DMS79 treated with DMSO at 0.1 percent for 48 hours (cell line): ENCODE measurements at places on chromosomes 7 and 10.

- no peak for DNase-seq
Measured at GRCh38 chr7:4486907-4487306, 195.2 kb upstream of the FOXK1 start.

- no peak for DNase-seq
Measured at GRCh38 chr7:15963206-15963605, 276.7 kb upstream of the MEOX2 start.

DNA sequence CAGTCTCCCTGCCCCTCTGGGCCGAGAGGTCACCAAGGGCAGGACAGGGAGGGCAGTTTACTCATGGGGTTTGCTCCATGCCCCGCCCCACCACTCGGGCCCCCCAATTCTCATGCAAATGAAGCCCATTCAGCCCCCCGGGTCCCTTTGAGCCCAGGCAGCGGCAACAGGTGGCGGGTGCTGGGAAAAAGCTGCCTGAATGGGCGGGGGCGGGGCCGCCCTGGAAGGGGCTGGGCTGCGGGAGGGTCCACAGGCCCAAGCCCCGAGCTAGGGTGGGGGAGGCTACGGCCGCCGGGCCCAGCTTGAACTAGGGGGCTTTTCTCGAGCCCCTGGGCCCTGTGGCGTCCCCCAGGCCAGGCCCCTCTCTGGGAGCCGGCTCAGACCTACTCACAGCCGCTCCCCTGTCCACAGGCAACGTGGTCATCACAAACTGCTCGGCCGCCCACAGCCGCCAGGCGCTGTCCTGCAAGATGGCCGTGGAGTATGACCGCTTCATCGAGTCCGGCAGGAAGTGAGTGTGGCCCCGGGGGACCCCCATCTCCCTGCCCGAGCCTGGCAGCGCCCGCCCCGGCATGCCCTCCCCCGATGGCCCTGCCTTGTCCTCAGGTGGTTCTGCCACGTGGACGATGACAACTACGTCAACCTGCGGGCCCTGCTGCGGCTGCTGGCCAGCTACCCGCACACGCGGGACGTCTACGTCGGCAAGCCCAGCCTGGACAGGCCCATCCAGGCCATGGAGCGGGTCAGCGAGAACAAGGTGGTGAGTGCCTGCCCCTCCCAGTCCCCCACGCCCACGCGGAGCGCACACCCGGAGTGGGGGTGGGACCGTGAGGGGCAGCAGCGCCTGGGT, 5.5 kb downstream of the LFNG start:
- DNase-seq: no peak

DNA sequence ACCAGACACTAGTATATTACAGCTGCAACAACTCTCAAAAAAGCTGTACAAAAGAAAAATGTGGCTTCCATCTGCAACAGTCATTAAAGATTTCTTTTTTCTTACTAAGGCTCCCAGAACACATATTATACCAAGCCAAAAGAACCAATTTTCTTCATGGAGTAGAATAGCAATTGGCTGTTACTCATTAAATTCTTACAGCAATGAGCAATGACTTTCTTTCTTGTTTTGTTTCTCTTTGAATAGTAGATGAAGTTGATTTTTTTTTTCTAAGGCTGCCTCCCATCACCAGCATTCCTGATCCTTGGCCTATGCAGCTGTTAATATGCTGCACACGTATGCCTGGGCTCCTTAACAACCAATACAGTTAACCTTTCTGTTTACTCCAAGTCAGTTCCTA, 36.6 kb upstream of the SPOCK2 start:
- DNase-seq: no peak

DNA sequence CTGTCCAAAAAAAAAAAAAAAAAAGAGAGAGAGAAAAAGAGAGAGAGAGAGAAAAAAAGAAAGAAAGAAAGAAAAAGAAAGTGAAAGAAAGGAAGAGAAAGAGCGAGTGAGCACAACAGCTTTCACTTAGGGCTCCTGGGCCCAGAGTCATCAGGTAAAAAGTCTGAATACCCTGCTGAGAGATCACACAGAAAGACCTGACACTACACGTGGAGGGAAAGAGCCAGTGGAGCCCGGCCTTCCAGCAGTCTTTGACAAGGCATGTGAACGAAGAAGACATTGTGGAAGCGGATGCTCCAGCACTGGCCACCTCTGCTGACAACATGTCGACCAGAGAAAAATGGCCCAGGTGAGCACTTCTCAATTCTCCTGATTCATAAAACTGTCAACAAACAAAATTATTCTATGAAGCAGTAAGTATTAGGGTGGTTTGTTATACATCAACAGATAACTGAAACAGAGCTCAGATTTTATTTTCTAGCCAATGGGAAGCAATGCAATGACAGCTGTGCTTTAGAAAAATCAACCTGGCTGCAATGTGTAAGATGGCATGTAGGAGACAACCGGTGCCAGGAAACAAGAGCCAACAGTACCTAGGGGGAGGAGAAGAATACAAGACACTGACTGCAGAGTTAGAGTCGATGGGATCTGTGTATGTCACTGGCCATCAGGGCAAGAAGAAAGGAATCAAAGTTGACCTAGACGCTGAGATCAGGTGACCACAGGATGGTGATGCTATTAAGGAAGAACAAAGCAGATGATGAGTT, 4.4 kb downstream of the RNF216 start:
- DNase-seq: no peak

GRCh38 chr10:4763960-4764428, 62.0 kb upstream of the AKR1E2 start:
- DNase-seq: no peak

- no peak for DNase-seq
Measured at GRCh38 chr7:135217645-135218509, 6.6 kb upstream of the WDR91 start.

DNA sequence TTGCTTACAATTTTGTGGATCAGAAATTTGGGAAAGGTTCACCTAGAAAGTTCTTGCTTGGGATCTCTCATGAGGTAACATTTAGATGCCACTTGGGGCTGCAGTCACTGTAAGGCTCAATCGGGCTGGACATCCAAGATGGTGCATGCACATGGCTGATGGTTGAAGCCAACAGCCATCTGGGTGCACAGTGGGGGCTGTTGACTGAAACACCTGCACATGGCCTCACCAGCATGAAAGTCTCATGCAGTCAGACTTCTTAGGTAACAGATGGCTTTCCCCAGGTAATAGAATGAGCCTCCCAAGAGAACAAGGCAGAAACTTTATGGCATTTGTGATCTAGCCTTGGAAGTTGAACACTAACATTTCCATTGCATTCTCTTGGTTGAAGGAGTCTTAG, 740.7 kb upstream of the AUTS2 start:
- no peak for DNase-seq

DNA sequence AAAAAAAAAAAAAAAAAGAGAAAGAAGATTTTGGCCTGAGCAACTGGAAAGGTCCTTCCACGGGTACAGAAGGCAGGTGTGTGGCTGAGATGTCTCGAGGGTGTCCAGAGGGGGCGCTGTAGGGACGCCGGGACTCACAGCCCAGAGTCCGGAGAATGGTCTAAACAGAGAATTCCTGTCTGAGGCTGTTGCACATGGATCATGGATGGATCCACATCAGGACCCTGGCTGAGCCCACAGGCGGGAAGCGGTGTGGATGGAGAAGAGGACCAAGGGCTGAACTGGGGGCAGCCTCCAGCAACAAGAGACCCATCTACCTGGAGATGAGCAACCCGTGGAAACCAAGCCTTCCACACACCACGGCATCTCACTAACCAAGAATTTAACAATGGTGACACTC, 55.0 kb downstream of the PKD1L1 start:
- DNase-seq: no peak

GRCh38 chr7:64098-64915, 128.1 kb upstream of the FAM20C start:
- DNase-seq: peak; percentile 32

DNA sequence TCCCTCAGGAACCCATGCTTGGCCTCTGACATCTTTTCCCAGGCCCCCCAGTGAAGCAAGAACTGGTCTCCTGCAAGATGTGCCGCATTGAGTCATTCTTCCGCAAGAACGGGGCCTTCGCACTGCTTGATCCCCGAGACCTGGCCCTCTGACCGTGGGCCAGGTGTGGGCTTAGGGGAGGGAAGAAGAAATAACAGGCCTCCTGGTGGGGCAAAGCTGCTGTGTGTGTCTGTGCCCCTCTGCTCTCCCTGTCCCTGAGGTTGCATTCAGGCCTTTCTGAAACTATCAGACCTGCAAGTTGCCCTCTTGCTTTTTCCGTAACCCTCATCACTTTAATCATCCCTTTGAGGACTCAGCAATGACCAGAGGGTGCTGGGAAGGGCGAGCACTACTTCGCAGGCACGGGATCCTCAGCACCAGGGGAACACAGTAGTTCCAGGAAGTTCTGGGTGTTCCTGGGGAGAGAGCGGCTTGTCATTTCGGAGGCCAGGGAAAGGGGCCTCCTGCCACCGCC, 6.0 kb downstream of the ATP6V1F start:
- DNase-seq: no peak

DNA sequence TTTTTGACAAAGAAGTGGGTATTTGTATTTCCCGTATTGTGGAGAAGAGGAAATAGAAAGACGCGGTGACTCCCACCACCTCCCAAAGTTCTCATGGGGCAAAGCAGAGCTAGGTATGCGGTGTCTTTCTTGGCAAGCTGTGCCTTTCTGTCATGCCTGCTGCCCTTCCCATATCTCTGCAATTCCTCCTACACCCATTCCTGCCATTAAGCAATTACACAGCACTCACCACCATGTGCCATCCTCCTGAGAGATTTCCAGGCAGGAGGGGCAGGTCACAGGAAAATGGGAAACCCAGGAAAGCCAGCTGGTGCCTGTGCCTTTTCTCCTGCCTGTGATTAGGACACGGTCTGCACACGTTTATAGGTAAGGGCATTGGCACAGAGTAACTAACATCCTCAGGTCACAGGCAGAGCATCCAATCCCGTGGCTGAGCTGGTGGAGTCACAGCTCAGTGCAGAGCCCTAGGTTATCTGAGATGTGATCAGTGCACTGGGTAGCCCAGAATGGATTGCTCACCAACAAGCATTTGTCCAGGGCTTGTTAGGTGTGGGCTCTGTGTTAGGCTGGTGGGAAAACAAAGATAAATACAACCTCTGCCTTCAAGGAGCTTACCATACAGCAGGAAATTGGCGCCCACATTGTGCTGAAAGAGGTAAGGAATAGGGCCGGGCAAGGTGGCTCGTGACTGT, 9.4 kb upstream of the CRTAC1 start:
- peak; percentile 3 for DNase-seq

DNA sequence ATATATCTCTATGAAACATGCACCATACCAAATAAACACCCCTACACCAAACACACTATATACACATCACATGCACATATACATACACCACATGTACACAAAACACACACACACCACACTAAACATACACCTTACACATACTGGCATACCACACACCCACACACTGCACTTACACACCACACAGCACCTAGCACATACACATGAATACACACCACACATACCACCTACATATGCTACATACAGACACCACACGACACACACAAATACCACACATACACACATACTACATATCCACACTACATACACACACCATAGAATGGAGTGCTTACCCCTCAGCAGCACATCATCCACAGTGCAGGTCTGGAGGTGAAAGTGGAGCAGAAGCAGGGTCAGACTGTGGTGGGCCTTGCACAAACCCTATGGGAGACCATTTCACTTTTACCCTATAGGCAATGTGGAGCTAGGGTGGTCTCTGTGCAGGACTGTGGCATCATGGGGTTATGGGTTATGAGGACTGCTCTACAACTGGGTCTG, 64.6 kb downstream of the WDFY4 start:
- no peak for DNase-seq

DNA sequence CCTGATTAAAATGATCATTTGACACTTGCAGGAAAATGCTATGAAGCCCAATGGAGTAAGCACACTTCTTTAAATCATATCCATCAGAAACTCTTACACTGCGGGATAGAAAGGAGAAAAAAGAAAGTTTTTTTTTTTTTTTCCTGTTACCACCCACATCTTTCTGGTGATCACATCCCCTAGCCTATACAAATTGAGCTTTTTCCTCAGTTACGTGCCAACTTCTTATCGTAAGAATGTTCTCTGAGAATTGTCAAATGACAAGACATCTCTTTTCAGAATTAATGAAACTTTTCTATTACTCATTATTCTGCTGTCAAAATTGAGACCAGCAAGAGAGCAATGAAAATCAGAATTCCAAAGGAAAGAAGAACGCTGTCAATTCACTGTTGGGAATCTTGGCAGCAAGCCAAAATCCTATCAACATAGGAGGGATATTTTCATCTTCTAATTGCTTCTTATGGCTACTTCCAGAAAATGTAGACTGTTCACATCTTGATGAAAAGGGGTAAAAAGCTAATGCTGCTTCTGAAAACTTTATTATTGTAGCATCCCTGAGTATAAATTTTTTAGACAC, 179.5 kb downstream of the ADAM12 start:
- DNase-seq: no peak

GRCh38 chr10:551373-552252, 137.9 kb downstream of the DIP2C start:
- DNase-seq: no peak

DNA sequence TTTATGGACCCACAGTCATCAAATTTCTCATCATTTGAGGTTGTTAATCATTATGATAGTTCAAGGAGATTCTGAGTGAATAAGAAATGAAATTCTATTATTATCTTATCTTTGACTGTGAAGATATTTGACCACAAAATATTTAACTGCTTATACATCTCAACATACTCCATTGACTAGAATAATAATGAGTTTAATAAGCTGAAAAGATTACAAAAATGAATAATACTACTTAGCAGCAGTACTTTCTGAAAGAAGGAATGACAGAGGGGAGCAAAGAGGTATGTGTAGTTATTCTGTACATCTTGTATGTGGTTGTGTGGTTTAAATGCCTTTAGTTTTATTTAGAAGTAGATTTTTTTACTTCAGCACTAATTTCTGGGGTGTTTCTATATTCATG, 214.2 kb downstream of the PRKG1 start:
- no peak for DNase-seq

DNA sequence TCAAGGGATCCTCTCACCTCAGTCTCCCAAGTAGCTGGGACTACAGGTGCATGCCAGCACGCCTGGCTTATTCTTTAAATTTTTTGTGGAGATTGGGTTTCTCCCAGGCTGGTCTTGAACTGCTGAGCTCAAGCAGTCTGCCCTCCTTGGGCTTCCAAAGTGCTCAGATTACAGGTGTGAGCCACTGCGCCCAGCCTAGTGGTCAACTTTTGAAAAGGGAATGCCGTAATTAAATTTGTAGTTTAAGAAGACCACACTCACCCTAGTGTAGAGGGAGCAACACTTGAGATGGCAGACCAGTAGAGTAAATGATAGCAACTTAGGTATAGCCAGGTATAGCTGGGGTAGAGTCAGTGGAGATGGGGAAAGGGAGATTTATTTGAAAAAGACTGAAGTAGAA, 17.6 kb downstream of the ZRANB1 start:
- no peak for DNase-seq

- DNase-seq: no peak
Measured at GRCh38 chr10:27741173-27742091, 4.2 kb downstream of the MKX start.
